ENCODE measurements at places on chromosomes 3 and 15.

GRCh38 chr3:14879211-14879874 lies 60.6 kb downstream of the FGD5 start:
- no peak for DNase-seq

GRCh38 chr3:34213478-34213877 lies 415.0 kb downstream of the PDCD6IP start:
- no peak for DNase-seq

- no peak for DNase-seq
Observed at GRCh38 chr3:37198996-37199395, 24.6 kb upstream of the LRRFIP2 start.

DNA sequence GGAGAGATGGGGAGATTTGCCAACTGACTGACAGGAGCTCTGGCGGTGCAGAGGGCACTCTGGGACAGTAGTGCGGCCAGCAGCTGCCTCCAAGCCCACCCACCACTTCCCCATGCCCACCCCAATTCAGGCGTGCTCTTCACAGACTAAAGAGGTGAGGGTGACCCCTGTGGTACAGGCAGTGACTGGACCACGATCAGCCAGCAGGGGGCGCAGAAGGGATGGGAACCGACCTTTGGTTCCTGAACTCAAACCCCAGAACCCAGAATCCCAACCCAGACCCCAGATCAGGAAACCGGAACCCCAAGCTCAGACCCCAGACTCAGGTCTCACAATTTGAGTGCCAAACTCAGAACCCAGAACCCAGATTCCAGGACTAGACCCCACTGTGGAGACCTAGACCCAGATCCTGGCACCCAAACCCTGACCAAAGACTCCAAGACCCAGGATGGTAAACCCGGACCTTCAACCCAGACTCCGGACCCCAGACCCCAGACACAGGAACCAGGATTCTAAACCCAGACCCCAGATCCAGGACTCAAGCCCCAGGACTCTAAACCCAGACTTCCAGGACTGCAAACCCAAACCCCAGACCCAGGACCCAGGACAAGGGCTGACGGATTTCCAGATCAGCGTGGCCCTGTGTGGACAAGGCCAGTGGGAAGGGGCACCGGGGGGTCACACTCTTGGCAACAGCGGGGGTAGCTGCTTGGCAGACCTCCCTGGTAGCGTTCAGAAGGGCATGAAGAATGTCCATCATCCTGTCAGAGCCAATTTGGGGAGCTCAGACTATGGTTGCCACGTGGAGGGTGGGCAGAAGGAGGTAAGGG lies 3.7 kb upstream of the MYL3 start:
- no peak for DNase-seq

DNA sequence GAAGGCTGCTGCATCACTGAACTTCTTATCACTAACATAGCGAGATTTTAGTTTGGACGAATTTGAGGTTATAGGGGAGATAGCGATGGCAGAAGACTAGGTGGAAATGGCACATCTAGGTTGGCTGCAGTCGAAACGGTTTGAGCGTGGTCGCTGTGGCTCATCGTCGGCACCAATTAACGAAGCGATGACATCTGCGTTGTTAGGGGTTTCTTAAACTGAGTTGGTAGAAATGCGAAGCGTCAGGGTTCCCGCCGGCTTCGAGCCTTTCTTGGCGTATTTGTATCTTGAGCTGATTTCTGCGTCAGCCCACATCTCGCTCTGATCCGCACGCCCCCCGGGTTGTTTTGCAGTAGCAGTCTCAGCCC lies 319 bp downstream of the LNP1 start:
- no peak for DNase-seq

DNA sequence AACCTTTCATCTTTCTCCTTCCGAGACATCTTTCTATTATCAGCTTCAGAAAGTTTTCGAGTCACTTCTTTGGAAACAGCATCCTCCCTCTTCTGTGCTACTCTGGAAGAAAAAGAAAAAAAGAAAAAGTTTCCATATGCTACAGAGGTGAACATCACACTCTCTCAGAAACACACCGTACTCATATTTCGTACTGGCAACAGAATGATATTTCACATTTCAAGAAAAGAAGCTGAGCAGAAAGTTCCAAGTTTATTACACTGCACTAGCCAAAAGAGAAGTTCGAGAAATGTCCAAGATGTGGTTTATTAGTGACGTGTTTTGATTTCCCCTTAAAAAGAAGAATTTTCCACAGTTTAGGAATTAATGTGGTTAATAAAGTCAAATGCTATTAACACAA lies 6.0 kb downstream of the SSR3 start:
- no peak for DNase-seq

DNA sequence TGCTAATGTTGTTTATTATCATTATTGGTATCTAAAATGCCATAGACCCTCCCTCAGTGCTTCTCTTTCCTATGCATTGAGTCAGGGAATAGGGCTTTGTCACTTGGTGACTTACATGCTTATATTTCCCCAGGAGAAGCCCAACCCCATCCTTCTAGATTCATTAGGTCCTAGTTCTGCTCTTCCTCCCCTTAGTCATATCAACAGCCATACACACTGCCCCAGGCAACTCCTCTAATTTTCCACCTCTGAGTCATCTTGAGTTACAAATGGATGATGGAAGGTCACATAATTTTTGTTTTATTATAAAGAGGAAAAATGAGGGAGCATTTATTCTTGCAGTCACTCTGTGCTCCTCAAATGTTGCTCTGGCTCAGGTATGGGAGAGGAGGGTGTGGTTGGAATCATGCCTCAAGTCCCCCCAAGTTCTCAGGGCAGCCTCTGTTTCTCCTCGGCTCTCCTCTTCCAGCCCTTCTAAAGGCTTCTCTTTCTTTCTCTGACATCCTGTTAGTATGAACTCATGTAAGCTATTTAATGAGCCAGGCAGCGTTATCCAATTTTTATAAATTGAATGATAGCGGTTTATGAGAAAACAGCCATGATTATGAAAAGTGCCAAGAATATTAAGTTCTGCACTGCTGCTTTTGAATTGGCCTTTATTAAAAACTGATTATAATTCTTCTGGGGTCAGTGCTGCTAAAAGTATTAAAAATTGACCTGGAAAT lies 45.6 kb upstream of the FSTL1 start:
- DNase-seq, result no peak

GRCh38 chr15:48423342-48423741 lies 92.1 kb downstream of the DUT start:
- no peak for DNase-seq

GRCh38 chr3:151282921-151283320 lies 4.6 kb upstream of the P2RY14 start:
- DNase-seq, result no peak

- no peak for DNase-seq
Observed at GRCh38 chr15:78822514-78822913, 11.2 kb upstream of the ADAMTS7 start.

DNA sequence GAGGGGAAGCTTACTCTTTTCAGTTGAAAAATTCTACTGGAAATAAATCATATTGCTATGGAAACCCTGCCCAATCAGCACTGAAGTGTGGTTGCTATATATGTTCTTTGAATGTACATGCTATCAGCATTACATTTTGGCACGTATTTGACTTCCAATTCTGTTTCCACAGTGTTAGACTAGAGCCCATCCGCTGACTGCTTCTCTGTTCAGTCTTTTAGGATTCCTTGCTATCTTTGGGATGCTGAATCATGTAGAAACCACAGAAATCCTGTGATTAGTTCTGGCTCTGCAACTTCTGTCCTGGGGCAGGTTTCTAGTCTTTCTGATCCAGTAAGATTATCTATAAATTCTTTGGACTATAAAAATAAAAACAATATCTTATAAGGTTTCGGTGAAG lies 128.2 kb upstream of the SLC7A14 start:
- no peak for DNase-seq

DNA sequence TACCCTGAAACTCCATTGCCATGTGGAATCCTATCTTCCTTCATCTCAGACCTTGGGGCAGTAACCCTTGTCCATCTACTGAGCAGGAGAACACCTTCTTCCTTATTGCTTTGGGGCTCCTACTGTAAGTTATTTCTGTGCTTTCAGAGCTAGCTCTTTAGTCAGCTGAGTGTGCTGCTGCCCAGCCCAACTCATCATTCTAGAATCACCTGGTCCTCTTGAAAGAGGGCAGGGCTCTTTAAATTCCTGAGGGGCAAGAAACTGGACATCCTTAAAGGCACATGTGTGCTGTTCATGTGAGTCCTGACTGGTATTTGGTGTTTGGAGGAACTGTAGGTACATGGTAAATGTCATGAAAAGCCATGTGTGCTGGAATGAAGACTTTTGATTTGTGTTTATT lies 140.9 kb downstream of the ARNT2 start:
- DNase-seq, result no peak

GRCh38 chr15:25510146-25510545 lies 71.3 kb upstream of the UBE3A start:
- no peak for DNase-seq

DNA sequence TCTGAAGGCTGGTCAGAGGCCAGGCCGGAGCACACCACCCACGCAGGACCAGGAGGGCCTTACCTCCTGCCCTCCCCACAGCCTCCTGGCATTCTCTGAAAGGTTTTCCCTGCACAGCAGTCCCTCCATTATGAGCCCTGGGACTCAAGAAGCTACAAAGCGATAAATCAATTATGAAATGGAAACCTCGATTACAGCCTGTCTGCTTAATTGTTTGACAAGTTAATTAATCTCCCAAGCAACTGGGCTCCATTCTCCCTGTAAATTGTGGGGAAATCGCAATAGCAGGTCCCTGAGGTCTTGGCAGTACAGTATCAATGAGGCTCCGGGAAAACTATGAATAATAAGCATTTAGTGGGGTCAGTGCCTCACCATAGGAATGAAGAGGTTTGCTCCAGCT lies 683.5 kb downstream of the NTRK3 start:
- no peak for DNase-seq

DNA sequence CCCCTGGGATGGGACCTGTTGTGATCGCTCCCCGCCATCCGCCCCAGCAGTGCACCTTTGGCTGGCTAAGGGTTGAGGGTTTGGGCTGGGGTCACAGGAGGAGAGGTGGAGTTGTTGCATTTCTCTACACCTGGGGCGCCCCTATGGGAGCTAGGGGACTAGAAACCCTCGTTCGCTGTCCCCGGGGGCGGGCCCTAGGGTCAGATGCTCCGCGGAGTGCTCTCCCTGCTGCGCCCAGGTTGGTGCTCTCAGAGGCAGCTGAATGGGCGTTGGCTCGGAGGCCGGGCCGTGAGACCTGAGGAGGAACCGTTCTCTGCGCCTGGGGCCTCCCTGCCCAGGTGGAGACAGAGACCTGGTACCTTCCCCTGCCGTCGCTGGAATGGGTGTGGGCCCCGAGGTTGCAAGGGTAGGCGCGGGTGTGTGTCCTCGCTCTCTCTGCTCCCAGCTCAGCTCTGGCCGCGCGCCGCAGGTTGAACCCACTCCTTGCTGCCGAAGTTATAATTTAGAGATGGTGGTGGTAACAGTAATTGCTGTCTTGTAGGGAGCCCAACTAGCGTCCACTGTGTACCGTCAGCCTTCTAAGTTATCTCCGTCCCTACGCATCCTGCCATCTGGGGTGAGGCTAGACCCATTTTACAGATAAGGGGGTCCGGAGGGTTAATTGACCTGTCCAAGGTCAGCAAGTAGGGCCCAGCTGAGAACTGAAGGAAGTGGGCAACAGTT lies 965 bp downstream of the FLNB start:
- no peak for DNase-seq

- DNase-seq, result no peak
Observed at GRCh38 chr15:34646918-34647317, 63.5 kb upstream of the GOLGA8B start.

DNA sequence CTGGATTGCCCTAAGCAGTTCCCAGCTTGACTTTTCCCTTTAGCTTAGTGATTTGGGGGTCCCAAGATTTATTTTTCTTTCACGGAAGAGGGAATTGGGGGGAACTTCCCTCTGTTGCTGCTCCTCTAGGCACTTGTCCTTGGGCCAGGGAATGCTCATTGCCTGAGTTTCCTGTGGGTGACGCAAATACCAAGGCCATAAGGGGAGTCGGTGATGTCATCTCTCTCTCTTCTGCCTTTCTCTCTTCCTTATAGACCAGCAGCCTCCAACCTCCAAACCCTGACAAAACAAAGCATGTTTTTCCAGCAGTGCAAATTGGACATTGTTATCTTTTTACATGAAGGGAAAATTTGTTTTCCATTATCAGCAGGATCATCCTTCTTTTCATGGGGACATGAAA lies 120.2 kb downstream of the ITPR1 start:
- DNase-seq, result no peak

DNA sequence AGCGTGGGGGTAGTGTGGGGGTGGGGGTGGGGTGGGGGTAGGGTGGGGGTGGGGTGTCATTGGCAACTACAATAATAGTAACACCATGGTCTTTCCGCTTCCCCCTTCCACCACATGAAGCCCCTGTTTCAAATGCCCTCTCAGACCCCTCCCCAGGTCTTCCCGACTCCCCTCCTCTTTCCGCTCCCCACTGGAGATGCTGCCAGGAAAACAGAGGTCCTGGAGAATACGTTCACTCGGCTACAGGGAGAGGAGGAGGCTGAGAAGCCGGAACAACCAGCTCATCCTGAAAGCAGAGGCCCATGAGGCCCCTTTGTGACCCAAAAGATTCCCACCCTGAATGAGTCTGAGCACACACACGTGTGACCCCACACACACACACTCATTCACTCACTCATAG lies 75.4 kb downstream of the CPN2 start:
- DNase-seq, result no peak

GRCh38 chr3:149554826-149555225 lies 80.3 kb downstream of the TM4SF4 start:
- no peak for DNase-seq

DNA sequence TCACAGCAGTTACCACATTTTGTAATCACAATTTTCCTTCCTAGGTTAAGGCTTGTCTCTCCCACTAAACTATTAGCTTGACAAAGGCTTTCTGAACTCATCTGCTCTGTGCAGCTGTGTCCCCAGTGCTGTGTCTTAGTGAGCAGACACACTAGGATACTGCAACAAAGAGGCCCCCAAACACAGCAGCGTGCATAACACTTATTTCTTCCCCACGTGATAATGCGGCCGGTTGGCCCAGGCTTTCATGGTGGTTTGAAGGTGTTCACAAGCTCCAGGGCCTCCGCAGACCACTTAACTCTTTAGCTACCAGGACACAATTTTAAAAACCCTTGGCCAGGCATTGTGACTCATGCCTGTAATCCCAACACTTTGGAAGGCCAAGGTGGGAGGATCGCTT lies 2.2 kb upstream of the HDAC11 start:
- no peak for DNase-seq

GRCh38 chr3:123310741-123311140 lies 109.0 kb downstream of the SEC22A start:
- DNase-seq, result no peak

GRCh38 chr3:149415484-149415883 lies 38.0 kb upstream of the TM4SF1 start:
- no peak for DNase-seq

DNA sequence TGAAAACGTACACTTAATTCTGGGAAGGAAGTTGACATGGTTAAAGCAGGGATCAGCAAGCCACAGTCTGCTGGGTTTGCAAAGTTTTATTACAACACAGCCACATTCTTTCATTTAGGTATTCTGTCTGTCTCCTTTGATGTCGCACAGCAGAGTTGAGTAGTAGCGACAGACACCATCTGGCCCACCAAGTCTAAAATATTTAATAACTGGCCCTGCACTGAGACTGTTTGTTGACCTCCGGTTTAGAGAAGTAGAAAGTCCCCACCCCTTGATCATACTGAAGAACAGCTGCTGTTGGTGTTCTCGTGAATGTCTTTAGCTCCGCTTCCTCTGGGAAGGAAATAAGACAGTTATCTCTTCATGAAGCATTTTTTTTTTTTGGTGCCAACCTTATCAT lies 66.2 kb downstream of the MCTP2 start:
- DNase-seq, result no peak

GRCh38 chr3:185846037-185846436 lies 21.2 kb upstream of the IGF2BP2 start:
- no peak for DNase-seq

GRCh38 chr3:135897715-135898114 lies 67.8 kb upstream of the PPP2R3A start:
- no peak for DNase-seq

All from left renal pelvis (tissue), 4 donors.